HFFc6 (cell line): ENCODE measurements at places on chromosomes 5 and 9.

DNA sequence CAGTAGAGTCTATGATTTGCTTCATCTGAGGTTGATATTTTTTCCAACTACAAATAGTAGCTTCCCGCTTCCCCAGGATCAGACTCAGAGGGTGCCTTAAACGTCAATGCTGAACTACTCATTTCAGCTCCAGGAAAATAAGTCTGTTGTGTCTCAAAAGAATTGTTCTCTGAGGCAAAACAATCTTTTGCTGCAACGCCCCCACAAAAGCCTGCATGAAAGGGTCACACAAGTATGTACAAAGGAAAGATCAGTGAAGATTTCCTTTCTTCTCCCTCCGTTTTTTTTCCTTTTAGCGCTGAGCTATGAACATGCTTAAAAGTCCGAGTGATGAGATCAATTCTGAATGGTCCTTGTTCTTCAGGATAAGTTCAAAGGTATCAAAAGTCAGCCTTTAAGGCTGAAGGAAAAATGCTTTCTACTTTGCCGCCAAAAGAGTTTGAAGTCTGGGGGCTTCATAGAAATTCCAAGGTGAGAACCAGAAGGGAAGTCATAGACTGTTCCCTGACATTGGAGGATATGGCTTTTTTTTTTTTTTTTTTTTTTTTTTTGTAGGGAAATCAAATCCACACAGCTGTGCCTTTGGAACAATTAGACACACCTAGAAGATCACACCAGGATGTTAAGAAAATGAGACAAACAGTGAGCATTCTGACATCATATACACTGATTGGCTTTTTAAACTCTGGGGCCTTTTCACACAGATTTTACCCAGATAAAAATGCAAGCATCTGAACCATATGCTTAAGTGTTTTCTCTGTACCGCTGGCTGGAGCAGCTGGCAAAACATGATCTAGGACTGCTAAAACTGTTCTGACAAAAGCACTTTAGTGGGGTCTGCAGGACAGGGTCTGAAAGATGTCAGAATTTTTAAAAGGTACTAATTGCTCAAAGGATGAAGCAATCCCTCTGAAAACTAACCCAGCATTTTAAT lies 329.3 kb downstream of the ENC1 start:
- DNase-seq: no peak

- peak; percentile 62 for DNase-seq
Measured at GRCh38 chr9:29697011-29697410, 2123.7 kb upstream of the C9orf72 start.

GRCh38 chr9:131025953-131026858 lies 17.2 kb downstream of the LAMC3 start:
- DNase-seq: no peak

GRCh38 chr9:127216210-127216887 lies 48.2 kb upstream of the GARNL3 start:
- DNase-seq: no peak

GRCh38 chr9:92952906-92953610 lies 5.7 kb downstream of the FGD3 start:
- peak; percentile 8 for DNase-seq

- DNase-seq: no peak
Measured at GRCh38 chr5:117326997-117327396, 752.4 kb upstream of the SEMA6A start.

GRCh38 chr5:109959652-109960051 lies 269.9 kb downstream of the MAN2A1 start:
- no peak for DNase-seq
